WTC11 (cell line): ENCODE measurements at places on chromosomes 7 and 10. TPM values are rescaled to one million over a fixed set of nuclear protein-coding genes. Genes with fewer than 3 reads are reported as not detected.

The CALHM3 gene
- 0.13 to 0.18 TPM (median 0.16 TPM) in 3 replicates for total RNA-seq

The GPR15LG gene
- total RNA-seq: not detected in 3 replicates

The LEP gene
- not detected in 3 replicates for total RNA-seq

DNA sequence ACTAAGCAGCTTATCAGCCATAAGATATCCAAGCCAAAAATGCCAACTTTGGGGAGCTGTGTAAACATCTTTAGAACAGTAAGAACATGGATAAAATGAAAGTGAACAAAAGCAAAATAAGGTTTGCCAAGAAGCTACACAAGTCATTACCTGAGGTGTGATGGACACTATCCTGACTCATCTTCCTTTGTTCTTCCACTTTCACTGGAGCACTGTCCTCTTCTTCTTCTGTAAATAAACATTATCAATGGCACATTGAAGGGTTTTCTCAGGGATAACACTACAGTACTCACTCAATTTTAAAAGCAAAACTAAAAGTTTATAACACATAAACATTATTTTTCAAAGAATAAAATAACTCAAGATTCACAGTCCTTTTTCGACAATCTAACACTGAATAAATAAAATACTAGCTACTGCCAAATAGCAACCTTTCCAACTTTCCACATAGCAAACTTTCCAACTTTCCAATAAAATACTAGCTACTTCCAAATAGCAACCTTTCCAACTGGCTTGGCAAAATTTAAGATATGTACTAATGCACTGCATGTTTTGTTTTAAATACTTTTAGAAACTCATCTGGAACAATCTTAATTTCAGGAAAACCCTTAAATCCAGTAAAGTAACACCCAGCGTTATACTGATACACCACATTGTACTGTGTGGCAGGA, 174.1 kb downstream of the SKAP2 start:
- DNase-seq: no peak

- DNase-seq: no peak
Measured at GRCh38 chr7:142460402-142461117, 202.7 kb upstream of the PRSS58 start.

DNA sequence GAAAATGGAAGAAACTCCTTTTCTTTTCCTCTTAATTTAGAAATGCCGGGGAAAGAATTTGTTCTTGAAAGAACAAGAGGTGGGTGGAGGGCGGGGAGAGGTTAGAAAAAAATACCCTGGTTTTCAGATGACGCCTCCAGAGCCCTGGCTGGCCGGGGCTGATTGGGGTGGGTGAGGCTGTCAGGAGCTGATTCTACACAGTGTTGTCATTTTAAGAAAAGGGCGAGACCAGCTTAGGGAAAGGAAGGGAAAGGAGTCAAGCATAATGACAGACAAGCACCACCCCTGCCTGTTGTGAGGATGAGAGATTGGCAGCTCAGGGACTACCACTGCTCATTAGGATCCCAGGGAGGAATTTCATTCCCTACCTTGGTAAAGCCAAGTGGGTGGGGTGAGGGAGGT, 9.9 kb upstream of the FAM180A start:
- no peak for DNase-seq

DNA sequence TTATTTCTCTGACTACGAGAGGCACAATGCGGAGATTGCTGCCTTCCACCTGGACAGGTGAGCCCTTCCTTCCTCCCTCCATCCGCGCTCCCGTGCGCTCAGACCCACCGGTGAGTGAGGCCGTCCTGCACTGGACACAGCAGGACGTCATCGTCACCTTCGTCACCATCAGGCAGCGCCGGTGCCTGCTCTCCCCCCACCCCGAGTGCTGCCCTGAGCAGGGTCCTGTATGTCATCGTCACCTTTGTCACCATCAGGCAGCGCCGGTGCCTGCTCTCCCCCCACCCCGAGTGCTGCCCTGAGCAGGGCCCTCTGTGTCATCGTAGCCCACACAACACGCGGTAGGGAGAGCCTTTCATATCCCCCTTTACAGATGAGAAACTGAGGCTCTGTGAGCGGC, 43.5 kb upstream of the FOXL3 start:
- DNase-seq: no peak

- DNase-seq: no peak
Measured at GRCh38 chr7:154640266-154640865, 362.6 kb downstream of the PAXIP1 start.
